ENCODE measurements at places on chromosomes 5 and 9.

GRCh38 chr9:99762470-99762869, 59.2 kb upstream of the NR4A3 start:
- DNase-seq, result no peak

DNA sequence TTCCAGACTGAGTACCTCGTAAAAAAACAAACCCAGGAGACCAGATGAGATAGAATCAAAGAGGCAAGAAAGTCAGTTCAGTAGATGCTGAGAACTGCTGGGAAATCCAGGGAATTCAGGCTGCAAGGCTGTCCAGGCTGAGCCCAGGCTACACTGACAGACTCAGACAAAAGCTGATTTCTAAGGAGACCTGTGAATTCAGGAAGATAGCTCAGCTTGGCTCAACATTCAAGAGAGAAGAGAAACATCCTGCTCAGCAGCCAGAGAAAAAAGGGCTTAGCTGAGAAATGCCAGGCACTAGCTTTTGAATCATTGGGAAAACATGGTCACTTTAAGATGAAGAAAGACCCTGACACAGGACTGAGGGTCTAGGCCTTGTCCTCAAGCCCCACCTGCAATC, 118.2 kb upstream of the SLC44A1 start:
- no peak for DNase-seq

DNA sequence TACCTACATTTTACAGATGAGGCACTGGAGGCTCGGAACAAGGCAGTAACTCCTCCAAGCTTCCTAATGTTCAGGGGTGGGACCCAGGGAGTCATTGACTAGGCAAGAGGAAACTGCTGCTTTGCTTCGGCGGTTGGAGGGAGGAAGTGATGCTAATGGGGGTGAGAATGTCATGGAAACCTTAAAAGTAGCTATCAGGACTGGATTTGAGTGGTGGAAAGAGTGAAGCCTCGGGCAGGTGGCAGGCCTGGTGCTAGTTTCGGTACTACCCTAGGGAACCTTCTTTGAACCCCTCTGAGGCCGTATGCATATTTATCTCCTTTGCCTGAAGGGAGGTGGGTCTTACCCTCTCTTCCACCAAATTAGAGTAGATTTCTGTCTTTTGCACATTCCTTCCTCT, 1.6 kb downstream of the BSPRY start:
- no peak for DNase-seq

- DNase-seq, result no peak
These were observed 113.5 kb upstream of the TNPO1 start for GRCh38 chr5:72702881-72703434.

DNA sequence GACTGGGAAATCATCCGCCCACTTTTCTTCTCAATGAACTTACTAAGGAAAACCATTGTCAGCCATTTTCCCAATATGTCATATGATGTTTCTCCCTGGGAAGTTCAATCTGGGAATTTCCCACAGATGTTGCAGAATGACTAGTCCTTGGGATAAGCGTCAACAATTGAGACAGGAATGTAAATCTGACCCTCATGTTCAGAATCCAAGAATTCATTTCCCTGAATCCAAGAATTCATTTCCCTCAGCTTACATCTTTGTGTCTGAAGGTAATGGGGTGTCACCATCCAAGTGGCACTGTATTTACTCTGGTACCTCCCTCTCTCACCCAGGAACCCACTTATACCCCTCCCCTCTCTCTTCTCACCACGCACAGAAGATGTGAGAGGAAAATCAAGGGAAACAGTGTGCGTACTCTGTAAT, 7.4 kb downstream of the KLF9 start:
- no peak for DNase-seq

- DNase-seq, result no peak
These were observed 44.9 kb downstream of the ADAMTS12 start for GRCh38 chr5:33846851-33847250.

- DNase-seq, result no peak
These were observed 1365.5 kb upstream of the CDH9 start for GRCh38 chr5:28403846-28404245.

DNA sequence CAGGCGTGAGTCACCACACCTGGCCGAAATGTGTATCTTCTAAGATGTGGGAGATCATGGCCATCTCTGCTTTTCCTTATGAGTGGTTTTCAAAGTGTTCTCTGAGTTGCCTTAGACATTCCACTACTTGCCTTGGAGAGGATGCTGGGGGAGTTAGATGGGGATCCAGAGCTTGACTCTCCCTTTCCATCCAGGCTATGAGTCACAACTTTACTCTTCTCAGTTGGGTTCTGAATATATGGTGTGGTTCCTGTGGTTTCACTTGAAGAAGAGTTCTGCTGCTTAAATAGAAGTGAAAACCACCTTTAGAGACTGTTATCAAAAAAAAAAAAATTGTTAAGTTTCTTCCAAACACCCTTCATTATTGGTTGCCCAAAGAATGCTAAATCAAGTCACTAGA, 217.6 kb downstream of the ZNF608 start:
- DNase-seq, result no peak

GRCh38 chr9:24381205-24381604, 164.5 kb downstream of the IZUMO3 start:
- DNase-seq, result no peak

GRCh38 chr9:91994422-91994821, 44.4 kb upstream of the ROR2 start:
- no peak for DNase-seq

DNA sequence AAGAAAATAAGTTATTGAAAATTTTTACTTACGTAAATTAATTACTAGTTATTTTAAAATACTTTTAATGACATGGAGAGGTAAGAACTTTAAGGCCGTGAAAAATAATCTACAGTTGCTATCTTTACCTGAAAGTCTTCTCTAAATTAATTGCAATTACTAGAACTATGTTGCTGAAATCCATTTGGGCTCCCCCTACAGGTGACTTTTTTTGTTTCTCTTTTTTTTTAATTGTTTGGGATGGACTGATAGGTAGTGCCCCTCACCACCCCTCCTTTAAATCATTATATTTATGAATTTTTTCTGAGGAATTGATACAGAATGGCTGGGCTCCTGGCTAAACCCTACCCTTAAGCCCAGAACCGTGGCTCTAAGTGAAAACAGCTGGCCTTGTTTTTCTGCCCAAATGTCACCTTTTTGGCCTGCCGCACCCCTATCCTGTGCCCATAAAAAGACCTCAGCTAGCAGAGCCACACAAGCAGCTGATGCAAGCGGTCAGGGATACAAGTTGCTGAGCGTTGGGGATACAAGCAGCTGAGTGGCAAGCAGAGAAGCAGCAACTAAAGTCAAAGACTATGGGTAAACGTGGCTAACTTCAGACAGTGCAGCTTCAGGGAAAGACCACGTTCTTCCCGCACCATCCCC, 315.2 kb upstream of the ACO1 start:
- no peak for DNase-seq

- DNase-seq, result no peak
These were observed 5.7 kb downstream of the EDIL3 start for GRCh38 chr5:84378961-84379360.

DNA sequence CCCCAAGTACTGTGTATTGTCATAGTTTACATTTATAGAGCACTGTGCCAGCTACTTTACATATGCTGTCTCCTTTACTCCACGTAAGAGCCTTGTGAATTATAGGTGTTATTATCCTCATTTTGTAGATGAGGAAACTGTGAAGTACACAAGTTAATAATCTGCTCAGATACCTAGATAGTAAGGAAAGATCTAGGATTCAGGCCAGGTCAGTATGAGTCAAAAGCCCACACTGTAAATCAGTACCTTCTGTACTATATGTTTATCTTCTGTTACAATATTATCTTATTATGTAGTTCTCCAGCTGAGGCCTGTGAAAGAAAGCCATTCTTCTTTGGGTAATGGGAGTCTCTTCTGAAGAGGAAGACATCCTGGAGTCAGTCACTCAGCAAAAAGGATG, 72.4 kb upstream of the TLX3 start:
- no peak for DNase-seq

DNA sequence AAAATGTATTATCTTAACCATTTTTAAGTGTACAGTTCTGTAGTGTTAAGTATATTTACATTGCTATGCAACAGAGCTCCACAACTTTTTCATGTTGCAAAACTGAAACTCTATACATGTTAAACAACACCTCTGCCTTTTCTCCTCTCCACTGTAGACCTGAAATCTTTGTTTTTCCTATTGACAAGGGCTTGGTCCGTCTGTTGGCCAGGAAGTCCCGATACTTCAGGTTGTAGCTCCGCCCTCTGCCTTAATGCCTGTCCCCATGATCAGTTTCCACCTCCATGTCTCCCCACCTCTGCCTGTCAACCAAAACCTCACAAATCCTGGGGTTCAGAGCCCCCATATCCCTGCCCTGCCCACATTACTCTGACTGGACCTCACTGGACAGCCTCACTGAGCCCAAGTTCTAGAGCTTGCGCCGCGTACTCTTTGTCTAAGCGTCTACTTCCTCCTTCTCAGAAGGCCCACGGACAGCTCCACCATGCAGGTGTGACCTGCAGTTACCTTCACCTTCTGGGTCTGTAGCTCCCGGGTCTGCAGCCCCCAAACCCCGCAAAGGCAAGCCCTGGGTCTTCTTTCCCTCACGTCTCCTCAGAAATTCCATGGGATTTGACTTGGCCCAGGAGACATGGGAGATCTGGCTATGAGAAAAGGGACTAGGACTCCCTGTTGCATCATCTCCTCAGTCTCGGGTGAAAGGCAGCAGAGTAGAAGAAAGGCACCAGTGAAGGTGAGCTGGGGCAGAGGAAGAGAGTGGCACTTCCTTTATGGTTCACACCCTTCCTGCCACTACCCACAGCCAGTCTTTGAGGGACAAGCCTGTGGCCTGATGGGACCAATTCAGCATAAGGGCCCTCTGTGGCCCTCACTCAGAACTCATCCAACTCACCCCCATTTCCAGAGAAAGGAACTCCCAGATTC, 8.0 kb downstream of the GLIPR2 start:
- no peak for DNase-seq

DNA sequence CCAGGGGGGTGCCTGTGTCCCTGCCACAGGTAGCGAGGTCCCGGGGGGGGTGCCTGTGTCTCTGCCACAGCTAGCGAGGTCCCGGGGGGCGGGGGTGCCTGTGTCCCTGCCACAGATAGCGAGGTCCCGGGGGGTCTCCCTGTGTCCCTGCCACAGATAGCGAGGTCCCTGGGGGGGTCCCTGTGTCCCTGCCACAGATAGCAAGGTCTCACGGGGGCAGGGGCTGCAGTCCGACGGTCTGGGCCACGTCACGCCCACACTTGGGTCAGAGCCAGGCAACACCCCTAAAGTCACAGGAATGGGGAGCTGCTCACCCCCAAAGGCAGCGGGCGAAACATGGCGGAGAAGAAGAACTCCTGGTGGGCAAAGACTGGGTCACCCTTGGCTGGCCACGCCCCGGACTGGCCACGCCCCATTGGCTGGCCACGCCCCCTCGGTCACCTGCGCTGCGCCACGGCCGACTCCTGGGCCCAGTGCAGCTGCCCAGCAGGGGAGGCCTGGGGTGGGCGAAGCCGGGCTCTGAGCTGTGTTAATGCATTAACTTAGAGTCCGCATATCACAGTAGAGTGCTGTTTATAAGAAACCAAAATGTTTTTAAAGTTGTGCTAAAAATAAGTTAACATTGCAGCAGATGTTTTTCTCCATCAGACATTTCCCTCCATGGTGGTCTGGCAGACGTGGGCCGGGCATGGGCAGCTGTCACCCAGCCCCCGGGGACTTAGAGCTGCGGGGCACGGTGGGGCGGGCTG, 7.0 kb downstream of the NOXA1 start:
- DNase-seq, result no peak

DNA sequence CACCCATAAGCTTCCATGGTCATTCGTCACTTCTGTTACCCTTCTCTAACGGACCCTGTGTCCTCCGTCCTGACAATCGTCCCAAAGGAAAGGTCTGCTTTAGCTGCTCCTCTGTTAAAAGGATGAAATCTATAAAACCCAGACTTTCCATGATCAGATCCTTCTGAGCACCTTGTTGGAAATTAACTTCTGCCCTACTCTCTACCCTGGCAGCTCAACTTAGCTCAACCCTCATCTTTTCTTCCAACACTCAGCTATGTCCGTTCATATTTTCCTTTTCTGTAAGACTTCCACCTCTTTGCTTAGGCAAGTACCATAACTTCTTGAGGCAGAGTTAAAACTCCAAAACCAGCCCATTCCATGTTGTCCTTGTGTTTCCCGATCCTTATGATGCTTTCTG, 205.4 kb downstream of the SPATA31A6 start:
- DNase-seq, result no peak

GRCh38 chr5:178602752-178603151, 12.6 kb upstream of the COL23A1 start:
- DNase-seq, result no peak

DNA sequence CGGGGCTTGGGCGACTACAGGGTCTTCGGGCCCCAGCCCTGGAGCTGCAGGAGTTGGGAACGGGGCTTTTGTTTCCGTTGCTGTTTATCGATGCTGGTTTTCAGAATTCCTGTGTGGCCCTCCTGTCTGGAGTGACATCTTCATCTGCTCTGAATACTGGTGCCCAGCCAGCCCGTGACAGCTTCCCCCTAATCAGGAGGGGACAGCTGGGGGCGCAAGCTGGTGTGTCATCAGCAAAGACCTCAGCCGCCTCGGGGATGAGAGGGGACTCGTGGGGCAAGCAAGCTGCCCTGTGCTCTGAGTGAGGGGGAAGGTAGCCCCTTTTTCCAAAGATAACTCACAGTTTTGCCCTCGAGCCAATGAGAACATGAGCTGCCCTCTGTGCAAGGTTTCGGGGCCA, 110.7 kb downstream of the RXRA start:
- no peak for DNase-seq

DNA sequence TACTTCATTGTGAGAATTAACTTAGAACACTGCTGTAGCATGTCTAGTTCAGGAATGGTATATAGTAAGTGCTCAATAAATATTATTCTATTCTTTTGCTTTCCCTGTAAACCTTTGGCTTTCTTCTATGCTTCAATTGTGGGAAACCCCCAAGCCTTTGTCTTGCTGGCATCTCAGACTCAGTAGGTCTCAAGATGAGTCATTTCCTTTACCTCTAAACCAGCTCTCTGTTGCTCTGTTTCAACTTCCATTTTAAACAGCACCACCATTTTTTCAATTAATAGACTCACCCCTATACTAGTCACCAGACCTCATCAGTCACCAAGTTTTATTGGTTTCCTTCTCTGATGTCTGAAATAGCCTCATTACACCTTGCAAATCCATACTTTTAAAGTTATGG, 43.5 kb downstream of the DMAC1 start:
- DNase-seq, result no peak

All from NCI-H460 (cell line).